ENCODE measurements at places on chromosomes 1 and 21.

- DNase-seq, result no peak
- no peak overlapping the region for H3K4me3 ChIP-seq
- no peaks in the 10 kb centered on the region for H3K4me1 ChIP-seq
- no peaks in the 10 kb centered on the region for H3K36me3 ChIP-seq
- H3K27ac ChIP-seq, result no peak overlapping the region
These were observed 947.5 kb downstream of the BRINP3 start for GRCh38 chr1:189530162-189530561.

DNA sequence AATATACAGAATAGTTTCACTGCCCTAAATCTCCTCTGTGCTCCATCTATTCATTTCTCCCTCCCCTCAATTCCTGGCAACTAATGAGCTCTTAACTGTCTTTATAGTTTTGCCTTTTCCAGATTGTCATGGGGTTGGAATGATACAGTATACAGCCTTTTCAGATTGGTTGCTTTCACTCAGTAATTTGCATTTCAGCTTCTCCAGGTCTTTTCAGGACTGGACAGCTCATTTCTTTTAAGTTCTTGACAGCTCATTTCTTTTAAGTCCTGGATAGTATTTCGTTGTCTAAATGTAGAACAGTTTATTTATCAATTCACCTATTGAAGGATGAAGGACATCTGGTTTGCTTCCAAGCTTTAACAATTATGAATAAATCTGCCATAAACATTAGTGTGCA, 22.6 kb downstream of the KRTAP21-3 start:
- no peak overlapping the region for H3K4me3 ChIP-seq
- H3K4me1 ChIP-seq, result no peaks in the 10 kb centered on the region
- no peak for DNase-seq
- no peaks in the 10 kb centered on the region for H3K36me3 ChIP-seq

GRCh38 chr21:45492765-45493164, 49.5 kb downstream of the SLC19A1 start:
- H3K4me3 ChIP-seq, result no peak overlapping the region
- no peaks in the 10 kb centered on the region for H3K4me1 ChIP-seq

- no peak for DNase-seq
- no peaks in the 10 kb centered on the region for H3K36me3 ChIP-seq
- H3K4me3 ChIP-seq, result no peak overlapping the region
These were observed 350.6 kb upstream of the NCAM2 start for GRCh38 chr21:20647607-20648006.

DNA sequence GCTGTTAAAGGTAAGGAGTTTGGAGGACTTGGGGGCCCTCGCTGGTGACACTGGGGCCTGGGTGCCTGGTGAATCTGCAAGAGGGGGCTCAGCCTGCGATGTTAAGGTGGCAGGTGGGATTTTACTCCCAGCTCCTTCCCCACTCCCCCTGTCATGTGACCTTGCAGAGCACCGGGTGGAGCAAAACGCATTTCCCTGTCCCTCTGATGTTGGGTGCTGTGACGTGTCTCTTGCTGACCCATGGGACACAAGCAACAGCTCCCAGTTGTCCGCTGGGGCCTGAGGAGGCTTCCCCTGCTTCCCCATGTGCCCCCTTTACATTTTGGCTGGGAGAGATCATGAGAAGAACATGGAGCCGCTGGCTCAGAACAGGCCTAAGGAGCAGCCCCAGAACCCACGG, 319.0 kb downstream of the MATN1 start:
- H3K4me3 ChIP-seq, result no peak overlapping the region
- no peaks in the 10 kb centered on the region for H3K36me3 ChIP-seq
- no peak for DNase-seq
- H3K27me3 ChIP-seq, result 0 out of 2 replicates have a peak, but pooled peaks cover 3% of the 10 kb centered on the region
- no peak overlapping the region for H3K27ac ChIP-seq

GRCh38 chr1:31651089-31651420, 6.4 kb upstream of the PEF1 start:
- DNase-seq, result no peak
- H3K27ac ChIP-seq, result no peak overlapping the region
- no peaks in the 10 kb centered on the region for H3K4me1 ChIP-seq
- H3K36me3 ChIP-seq, result peaks cover 48% of the 10 kb centered on the region
- no peak overlapping the region for H3K4me3 ChIP-seq

DNA sequence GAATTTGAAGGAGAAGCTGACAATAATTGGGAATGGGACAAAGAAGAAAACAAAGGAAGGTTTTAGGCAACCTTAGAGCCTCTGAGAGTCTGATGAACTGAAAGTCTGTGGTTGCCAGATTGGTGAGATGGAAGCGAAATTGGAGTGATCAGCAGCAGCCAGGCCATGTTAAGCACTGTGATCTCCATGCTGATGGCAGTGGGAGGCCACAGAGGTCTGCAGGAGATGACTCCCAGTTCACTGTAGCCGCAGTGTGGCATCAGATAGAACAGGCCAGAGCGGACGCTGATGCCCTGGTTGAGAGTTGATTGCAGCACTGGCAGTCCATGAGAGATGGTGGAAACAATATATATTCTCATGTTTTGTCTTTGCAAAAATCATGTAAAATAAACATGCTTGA, 137.4 kb upstream of the L1TD1 start:
- H3K4me3 ChIP-seq, result no peak overlapping the region
- H3K27me3 ChIP-seq, result no peaks in the 10 kb centered on the region
- no peak overlapping the region for H3K27ac ChIP-seq
- DNase-seq, result no peak
- no peaks in the 10 kb centered on the region for H3K4me1 ChIP-seq

- H3K4me1 ChIP-seq, result no peaks in the 10 kb centered on the region
- no peak overlapping the region for H3K4me3 ChIP-seq
- no peaks in the 10 kb centered on the region for H3K27me3 ChIP-seq
- no peaks in the 10 kb centered on the region for H3K36me3 ChIP-seq
- DNase-seq, result no peak
These were observed 78.6 kb downstream of the RGS2 start for GRCh38 chr1:192887426-192887825.

DNA sequence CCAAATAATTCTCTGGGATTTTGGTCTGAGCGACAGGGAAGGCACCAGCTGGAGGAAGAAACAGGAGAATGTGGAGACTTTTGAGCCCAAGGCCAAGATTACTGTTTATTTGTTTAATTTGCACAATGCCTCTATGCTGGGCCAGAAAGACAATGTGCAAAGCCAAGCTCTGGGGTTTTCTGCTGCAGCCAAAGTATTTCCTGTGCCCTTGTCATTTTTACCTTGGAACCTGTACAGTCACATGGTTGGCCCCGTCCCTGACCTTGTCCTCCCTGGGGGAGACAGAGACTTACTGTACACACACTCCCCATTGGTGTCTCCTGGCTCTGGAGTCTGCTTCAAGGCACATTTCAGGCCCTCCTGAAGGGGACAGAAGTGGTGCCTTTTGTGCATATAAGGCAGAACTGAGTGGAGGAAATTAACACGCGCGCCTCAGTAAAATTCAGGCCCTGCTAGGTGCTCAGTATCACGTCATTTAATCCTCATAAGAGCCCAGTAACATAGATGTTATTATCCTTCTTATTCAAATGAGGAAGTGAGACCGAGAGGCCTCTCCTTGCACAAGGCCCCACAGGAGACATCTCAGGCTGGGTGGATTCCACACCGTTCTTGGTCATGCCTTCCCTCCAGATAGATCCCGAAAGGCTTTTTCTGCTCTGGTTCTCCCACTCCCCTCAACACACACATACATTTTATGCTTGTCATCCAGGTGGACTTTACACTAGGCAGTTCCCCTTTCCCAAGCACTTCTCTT, 21.1 kb downstream of the C1orf115 start:
- H3K36me3 ChIP-seq, result no peaks in the 10 kb centered on the region
- no peaks in the 10 kb centered on the region for H3K27me3 ChIP-seq
- peak; percentile 26 for DNase-seq
- no peak overlapping the region for H3K27ac ChIP-seq
- H3K4me3 ChIP-seq, result no peak overlapping the region

DNA sequence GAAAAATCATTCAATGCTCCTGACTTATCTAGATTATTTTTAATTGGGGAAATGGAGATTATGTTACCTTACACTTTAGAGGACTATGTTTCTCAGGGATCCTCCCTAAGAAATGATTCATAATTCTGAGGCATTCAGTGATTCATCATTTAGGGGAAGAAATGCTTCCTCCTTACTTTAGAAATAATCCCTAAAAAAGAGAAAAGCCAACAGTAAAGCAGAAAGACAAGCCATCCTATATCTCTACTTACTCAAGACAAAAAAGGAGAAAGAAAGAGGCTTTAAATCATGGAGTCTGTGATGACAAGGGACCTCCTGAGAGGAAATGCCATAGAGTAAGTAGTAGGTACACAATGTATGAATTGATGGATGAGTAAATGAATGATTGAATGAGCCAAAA, 137.0 kb downstream of the BRINP2 start:
- no peaks in the 10 kb centered on the region for H3K4me1 ChIP-seq
- H3K36me3 ChIP-seq, result no peaks in the 10 kb centered on the region
- no peak overlapping the region for H3K27ac ChIP-seq
- no peaks in the 10 kb centered on the region for H3K27me3 ChIP-seq

DNA sequence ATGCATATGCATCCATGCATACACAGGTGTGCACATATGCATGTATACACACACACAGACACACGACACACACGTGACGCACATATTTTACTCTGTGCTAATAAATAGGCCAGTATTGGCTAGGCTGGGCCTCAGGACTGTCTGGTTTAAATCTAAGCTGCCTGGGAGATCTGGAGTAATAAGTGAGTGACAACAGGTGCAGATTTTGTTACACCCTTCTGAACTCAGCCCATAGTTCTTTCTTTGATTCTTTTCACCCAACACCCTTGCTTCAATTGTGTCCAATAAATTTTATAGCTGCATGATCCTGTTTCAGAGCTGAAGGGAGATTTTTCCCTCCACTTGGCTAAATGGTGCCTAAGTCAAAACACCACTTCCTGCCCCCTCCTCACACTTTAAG, 132.8 kb downstream of the FGGY start:
- DNase-seq, result no peak
- peaks cover 51% of the 10 kb centered on the region for H3K4me1 ChIP-seq
- no peaks in the 10 kb centered on the region for H3K36me3 ChIP-seq
- no peaks in the 10 kb centered on the region for H3K27me3 ChIP-seq

DNA sequence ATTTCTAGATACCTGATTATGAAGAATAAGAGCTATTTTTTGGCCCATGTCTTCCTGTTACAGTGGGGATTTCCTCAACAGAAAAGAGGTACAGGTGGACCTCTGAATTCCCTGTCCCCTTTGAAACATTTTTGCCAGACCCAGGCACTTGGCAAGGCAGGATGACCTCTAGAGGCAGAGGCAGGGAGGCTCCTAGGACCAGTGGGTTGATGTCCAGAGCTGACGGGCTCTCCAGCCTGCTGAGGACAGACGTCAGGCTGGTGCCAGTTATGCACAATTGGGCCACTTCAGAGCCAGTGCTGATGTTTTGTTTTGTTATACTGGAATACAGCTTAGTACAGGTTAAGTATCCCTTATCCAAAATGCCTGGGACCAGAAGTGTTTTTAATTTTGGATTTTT, 18.5 kb upstream of the A3GALT2 start:
- H3K4me1 ChIP-seq, result peaks cover 69% of the 10 kb centered on the region
- H3K36me3 ChIP-seq, result peaks cover 60% of the 10 kb centered on the region
- no peak for DNase-seq
- no peak overlapping the region for H3K27ac ChIP-seq
- no peaks in the 10 kb centered on the region for H3K27me3 ChIP-seq

GRCh38 chr1:208209896-208210589, 34.1 kb downstream of the PLXNA2 start:
- peaks cover 64% of the 10 kb centered on the region for H3K4me1 ChIP-seq
- no peak overlapping the region for H3K4me3 ChIP-seq
- H3K27ac ChIP-seq, result peak overlapping the region; percentile 32

GRCh38 chr21:18350216-18350615, 53.4 kb downstream of the TMPRSS15 start:
- H3K27me3 ChIP-seq, result no peaks in the 10 kb centered on the region

GRCh38 chr1:34696981-34697380, 57.9 kb upstream of the GJB5 start:
- no peak overlapping the region for H3K27ac ChIP-seq
- H3K27me3 ChIP-seq, result 0 out of 2 replicates have a peak, but pooled peaks cover 7% of the 10 kb centered on the region
- H3K36me3 ChIP-seq, result no peaks in the 10 kb centered on the region
- H3K4me1 ChIP-seq, result no peaks in the 10 kb centered on the region
- no peak for DNase-seq

- no peak for DNase-seq
- no peaks in the 10 kb centered on the region for H3K36me3 ChIP-seq
- H3K27ac ChIP-seq, result no peak overlapping the region
- H3K27me3 ChIP-seq, result no peaks in the 10 kb centered on the region
These were observed 534.3 kb downstream of the PLPP3 start for GRCh38 chr1:56045062-56045461.

DNA sequence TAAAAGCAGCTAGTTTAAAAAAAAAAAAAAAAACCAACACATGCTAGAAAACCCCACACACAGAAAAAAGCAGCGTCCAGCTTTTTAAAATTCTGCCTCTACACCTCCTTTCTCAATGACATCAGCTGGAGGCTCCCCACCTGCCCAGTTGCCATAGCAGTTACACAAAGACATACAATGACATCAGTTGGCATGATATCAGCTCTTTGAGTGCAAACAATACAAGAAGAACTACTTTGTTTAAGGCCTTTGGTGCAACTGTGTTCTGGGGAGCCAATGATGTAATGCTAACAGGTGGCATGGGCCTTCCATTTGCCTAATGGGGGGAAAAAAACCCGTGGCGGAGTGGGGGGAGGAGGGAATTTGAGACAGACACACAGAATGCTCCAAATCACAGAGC, 32.9 kb downstream of the DUSP10 start:
- no peaks in the 10 kb centered on the region for H3K27me3 ChIP-seq
- H3K27ac ChIP-seq, result no peak overlapping the region
- H3K36me3 ChIP-seq, result peaks cover 17% of the 10 kb centered on the region

- DNase-seq, result no peak
- peaks cover 87% of the 10 kb centered on the region for H3K27me3 ChIP-seq
- H3K4me1 ChIP-seq, result peaks cover 23% of the 10 kb centered on the region
- no peaks in the 10 kb centered on the region for H3K36me3 ChIP-seq
These were observed 3.9 kb downstream of the RNF220 start for GRCh38 chr1:44408632-44409602.

GRCh38 chr1:187985897-187986654, 1157.3 kb downstream of the PLA2G4A start:
- H3K27me3 ChIP-seq, result no peaks in the 10 kb centered on the region
- H3K36me3 ChIP-seq, result no peaks in the 10 kb centered on the region
- H3K4me3 ChIP-seq, result no peak overlapping the region
- DNase-seq, result no peak
- H3K4me1 ChIP-seq, result no peaks in the 10 kb centered on the region

- H3K27me3 ChIP-seq, result 0 out of 2 replicates have a peak, but pooled peaks cover 3% of the 10 kb centered on the region
- H3K4me3 ChIP-seq, result no peak overlapping the region
- no peaks in the 10 kb centered on the region for H3K36me3 ChIP-seq
- no peak overlapping the region for H3K27ac ChIP-seq
- H3K4me1 ChIP-seq, result no peaks in the 10 kb centered on the region
These were observed 29.8 kb downstream of the SLC30A1 start for GRCh38 chr1:211549092-211549711.

- no peak overlapping the region for H3K27ac ChIP-seq
- no peaks in the 10 kb centered on the region for H3K27me3 ChIP-seq
- no peak for DNase-seq
These were observed 109.6 kb downstream of the WDR3 start for GRCh38 chr1:118039170-118039569.
